ENCODE measurements at places on chromosomes 6 and 20.

- no peak for DNase-seq
Measured at GRCh38 chr6:157585274-157586087, 204.5 kb downstream of the ZDHHC14 start.

DNA sequence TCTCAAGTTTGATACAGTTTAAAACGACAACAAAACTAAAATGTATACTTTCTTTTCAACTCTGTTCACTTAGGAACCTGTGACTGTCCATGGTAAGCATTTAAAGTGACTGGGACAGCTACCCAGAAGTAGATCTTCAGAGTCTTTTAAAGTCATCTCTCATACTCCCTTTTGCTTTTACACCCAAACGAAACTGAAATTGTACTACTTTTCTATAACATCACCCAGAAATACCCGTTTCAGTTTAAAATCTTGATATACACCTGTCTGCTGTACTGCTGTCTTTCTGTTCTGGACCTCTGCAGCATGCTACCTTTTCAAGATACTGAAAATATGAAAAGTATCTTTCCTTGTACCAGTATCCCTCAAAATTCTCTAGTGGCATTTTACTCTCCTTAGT is 170.4 kb upstream of the THEMIS start:
- DNase-seq, result no peak

GRCh38 chr20:21167261-21167660 is 41.4 kb downstream of the KIZ start:
- DNase-seq, result no peak

DNA sequence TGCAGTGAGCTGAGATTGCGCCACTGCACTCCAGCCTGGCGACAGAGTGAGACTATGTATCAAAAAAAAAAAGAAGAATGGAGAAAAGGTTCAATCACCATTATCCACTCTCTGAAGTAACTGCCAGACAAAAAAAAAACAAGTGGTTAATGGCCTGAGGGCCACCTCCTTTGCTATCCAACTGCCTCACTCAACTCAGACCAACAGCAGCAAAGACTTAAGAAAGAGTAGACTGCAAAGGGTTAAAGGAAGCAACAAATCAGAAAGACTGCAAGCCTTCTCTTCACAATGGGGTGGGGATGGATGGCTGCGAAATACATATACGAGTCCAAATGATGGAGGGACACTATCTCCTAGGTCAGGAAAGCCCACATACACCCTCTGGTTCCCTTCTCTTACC is 3.2 kb downstream of the NFS1 start:
- DNase-seq, result no peak

DNA sequence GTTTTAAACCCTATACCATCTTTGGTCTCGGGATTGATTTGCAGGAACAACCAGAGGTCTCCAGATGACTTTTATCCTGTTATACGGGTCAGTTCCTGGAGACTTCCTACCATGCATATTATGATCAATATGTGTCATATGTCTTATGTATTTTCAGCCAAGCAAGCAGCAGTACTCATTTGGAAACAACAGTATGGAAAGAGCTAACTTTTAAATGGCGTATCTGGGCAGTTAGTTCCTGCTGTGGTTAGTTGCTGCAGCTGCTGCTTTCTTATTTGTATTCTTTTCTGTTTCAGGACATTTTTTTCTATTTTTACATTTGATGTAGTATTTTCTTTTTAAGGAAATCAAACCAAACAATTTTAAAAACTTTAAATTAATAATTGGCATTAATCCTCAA is 207.5 kb downstream of the MANEA start:
- no peak for DNase-seq

DNA sequence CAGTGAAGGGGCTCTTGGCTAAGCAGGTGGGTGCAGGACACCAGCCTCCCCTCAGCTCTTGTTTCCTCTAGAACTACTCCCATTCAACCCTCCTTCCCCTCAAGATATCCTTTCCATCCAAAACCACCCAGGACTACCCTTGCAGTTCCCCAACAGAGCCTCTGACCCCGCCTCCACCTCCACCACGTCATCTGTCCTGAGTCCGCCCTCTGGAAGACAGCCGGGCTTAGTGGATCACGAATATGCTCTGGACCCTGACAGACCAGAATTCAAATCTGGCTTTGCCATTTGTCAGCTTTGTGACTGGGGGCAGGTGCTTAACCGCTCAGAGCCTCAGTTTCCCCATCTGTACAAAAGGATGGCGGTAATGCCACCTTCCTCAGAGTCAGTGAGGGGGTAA is 31.4 kb downstream of the TFEB start:
- no peak for DNase-seq

DNA sequence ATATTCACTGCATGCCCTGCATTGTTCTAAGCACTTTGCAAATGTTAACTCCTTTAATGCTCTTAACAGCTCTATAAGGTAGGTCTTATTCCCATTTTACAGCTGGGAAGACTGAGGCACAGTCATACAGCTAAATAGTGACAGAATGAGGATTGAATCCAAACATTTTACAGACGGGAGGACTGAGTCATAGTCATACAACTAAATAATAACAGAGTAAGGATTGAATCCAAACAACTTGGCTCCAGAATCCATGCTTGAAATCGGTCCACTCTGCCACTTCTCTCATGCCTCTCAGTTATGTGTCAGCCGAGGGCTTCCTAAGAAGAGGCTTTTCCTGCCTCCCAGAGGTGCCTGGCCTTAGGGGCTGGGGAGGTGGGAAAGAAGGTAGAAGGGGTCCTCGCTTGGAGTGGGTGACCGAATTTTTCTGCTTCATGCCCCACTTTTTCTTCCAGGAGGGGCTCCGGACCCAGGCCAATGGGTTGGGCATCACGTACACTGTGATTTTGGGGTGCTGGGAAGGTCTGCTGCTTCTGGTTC is 137.4 kb upstream of the RNF24 start:
- DNase-seq, result no peak

- DNase-seq, result no peak
Measured at GRCh38 chr6:117168296-117169063, 96.9 kb upstream of the VGLL2 start.

GRCh38 chr6:15623276-15624116 is 39.3 kb downstream of the DTNBP1 start:
- no peak for DNase-seq

- DNase-seq, result no peak
Measured at GRCh38 chr20:59812286-59813125, 120.9 kb downstream of the SYCP2 start.
